AG04449 (cell line): ENCODE measurements at places on chromosomes 3 and 15.

- no peak for DNase-seq
Observed at GRCh38 chr15:26355472-26356074, 417.3 kb downstream of the GABRB3 start.

DNA sequence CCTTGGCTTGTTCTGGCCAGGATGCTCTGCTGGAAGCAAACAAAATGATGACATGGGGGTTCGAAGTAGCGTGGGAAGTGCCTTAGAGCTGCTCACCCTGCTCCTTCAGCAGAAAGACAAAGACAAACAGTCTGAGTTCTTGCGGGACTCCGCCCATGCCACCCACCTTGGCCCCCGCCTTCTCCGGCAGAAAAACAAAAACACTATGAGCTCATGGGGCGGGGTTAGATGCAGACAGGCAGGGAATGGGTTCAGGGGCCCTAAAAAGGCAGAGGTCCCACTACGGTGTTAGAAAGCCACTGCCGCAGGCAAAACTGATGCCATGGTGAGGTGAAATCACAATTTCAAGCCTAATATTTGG lies 9.7 kb upstream of the NCKIPSD start:
- DNase-seq, result no peak

- DNase-seq, result no peak
Observed at GRCh38 chr15:60721257-60721626, 242.3 kb upstream of the ICE2 start.

DNA sequence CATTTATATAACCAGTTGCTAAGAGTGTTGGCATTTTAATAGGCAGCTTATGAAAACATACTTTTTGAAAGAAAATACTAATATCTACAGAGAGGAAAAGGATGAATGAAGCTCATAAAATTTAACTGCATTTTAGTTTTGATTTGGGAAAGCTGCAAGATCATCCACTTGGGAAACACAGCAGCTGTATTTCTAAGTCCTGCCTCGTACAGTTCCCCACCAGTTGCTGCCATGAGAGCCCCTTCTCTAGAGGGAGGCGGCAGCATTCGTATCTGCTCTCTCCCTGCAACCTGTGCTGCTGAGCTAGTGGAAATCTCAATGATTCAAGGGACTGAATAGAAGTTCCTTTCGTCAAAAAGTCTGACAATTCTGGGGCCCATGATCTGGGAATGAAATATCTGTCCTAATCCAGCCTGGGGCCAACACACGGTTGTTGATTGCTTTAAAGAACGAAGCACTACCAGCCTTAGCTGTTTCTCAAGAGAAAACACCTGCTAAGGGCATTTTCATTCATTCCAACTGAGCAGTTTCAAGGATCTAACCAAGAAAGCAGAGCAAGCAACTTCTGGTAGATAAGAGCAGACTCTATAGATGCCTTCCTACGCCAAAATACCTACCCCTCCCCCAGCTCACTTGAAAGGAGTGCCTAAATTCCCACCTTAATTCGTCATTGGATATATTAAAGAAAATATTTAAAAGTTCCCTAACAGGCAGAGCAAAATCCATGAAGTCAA lies 223.7 kb downstream of the MAGI1 start:
- no peak for DNase-seq

- DNase-seq, result no peak
Observed at GRCh38 chr3:34174740-34175139, 376.3 kb downstream of the PDCD6IP start.

- no peak for DNase-seq
Observed at GRCh38 chr3:122081543-122082247, 26.5 kb downstream of the CD86 start.

DNA sequence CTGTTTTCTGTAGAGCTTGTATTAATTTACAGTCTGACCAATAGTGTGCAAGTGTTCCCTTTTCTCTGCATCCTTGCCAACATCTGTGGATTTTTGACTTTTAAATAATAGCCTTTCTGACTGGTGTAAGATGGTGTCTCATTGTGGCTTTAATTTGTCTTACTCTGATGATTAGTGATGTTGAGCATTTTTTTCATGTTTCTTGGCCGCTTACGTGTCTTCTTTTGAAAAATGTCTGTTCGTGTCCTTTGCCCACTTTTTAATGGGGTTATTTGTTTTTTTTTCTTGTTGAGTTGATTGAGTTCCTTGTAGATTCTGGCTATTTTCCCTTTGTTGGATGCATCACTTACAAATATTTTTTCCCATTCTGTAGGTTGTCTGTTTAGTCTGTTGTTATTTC lies 7.6 kb upstream of the ACOX2 start:
- DNase-seq, result no peak

GRCh38 chr15:81297603-81298575 lies 26.1 kb downstream of the STARD5 start:
- no peak for DNase-seq

GRCh38 chr15:40436892-40437751 lies 3.6 kb upstream of the BAHD1 start:
- DNase-seq, result no peak

GRCh38 chr3:125163739-125164601 lies 48.6 kb downstream of the SLC12A8 start:
- no peak for DNase-seq

DNA sequence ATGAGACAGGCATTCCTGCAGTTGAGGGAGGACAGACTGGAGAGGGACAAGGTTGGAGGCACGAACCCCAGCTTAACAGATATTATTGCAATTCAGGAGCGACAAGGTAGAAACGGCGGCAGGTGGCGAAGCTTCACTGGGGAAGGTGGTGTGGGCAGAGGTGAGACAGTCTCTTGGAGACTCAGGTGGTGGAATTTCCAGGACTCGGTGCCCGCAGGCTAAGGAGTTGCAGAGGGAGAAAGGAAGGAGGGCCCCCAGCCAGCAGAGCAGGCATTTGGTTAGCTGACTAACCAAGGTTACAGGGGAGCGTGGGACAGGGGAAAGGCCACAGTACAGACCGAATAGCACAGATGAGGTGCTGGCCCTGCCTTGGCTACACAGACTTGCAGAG lies 3.0 kb downstream of the FAM174B start:
- no peak for DNase-seq

GRCh38 chr3:180383332-180384020 lies 218.5 kb upstream of the TTC14 start:
- DNase-seq, result no peak

DNA sequence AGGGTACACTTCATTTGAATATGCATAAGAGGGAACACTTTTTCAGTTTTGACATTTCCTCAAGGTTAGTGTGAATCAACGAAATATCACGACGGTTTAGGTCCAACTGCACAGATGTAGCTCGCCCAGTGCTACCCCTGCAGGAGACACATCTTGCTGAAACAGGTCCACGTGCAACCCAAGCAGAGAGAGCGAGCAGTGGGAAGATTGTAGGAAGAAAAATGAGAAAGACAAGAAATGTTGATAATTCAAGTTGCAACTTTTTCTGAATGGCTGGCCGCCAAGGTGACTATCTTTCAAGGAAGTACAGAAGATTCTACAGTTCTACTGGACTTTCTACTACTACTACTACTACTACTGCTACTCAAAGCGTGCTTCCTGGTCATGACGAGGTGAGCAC lies 231.7 kb downstream of the PDZRN3 start:
- DNase-seq, result no peak

GRCh38 chr3:158875700-158876099 lies 73.8 kb downstream of the MFSD1 start:
- DNase-seq, result no peak

DNA sequence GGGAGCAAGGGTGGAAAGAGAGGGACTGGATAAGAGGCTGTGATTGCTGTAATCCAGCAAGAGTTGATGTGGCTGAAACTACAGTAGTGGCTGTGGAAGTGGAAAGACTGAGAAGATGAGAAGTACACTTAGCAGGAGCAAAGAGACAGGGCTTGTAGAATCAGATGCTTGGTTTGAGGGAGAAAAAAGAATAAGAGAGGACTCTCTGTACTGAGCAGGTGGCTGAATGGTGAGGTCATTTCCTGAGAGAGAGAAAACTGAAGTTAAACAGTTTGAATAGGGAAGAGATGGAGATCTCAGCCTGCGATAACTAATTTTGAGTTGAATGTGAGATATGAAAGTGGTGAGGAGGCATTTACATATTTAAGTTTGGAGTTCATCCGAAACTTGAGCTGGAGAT lies 95.8 kb upstream of the SLC25A36 start:
- no peak for DNase-seq

- no peak for DNase-seq
Observed at GRCh38 chr3:195916291-195916690, 7.9 kb upstream of the TNK2 start.

- no peak for DNase-seq
Observed at GRCh38 chr3:128381609-128382008, 85.1 kb downstream of the DNAJB8 start.

- no peak for DNase-seq
Observed at GRCh38 chr3:72519946-72520604, 328.2 kb downstream of the SHQ1 start.

GRCh38 chr3:135033737-135034136 lies 238.7 kb downstream of the EPHB1 start:
- no peak for DNase-seq

DNA sequence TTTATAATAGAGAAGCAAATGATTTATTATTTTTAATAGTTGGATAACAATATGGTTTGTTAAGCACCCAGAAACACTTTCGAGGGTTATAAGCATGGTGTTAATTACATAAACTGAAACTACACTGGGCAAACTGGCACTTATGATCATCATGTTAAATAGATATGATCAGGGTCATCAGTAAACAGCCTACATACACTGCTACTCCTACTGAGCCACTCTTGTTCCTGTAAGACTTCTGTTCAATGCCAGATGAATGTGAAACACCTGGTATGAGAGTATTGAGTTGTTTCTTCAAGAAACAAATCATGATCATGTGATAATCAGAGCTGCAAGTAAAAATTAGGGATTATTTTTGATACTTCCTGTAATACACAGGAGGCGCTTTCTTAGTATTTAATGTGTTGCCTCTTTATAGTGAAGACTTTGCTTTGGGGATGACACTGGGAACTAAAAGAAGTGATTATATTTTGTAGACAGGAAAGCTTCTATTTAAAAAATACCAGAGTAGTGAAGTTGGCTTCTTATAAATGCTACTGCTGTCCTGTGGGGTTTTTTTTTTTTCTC lies 32.3 kb upstream of the UTS2B start:
- no peak for DNase-seq

- no peak for DNase-seq
Observed at GRCh38 chr3:33746416-33747116, 28.5 kb upstream of the CLASP2 start.

DNA sequence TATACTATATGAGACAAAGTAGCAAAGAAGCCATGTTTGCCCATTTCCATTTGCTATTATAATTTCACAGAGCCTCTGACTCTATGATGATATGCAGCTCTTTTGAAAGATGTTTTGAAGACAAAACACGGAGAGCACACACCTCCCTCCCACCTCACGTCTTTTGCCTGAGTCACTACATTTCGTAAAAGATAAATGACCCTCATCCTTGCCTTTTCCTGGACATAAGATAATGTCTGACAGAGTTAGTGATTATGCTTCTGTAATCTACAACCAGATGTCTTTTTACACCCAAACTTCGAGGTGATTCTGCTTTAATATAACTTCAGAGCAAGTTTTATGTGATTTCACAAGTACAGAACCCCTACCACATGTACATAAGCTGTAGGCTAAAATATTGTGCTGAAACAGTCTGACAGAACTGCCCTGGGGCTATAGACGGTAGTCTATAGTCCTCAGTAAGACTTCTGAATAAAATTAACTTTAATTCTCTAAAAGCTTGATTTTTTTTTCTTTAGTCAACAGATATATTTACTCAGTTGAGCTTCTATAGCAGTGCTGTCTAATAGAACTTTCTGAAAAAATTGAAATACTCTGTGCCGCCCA lies 99.9 kb downstream of the CD200R1L start:
- DNase-seq, result no peak

- no peak for DNase-seq
Observed at GRCh38 chr3:155372281-155372680, 78.8 kb upstream of the STRIT1 start.

GRCh38 chr3:61357902-61358301 lies 106.7 kb upstream of the FHIT start:
- no peak for DNase-seq

GRCh38 chr3:100634493-100635272 lies 25.3 kb downstream of the ADGRG7 start:
- DNase-seq, result no peak

DNA sequence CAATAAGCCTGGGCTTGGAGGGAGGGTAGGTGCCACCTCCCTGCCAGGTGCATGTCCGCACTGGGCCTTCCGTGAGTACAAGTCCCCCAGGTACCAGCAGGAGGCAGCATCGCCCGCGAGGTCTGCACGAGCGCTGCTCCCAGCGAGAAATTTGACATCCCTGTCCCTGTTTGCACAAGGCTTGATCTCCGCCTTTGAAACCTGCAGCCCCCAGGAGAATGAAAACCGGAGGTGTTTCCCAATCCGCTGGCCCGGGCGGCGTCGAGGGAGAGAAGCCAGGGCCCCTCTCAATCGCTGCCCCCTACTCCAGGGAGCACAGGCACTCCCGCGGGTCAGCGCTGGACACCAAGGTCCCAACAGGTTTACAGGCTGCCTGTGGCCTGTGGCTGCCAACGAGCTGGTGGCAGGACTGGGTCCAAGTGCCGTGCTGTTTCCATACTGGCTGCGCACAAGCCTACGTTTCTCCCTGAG lies 961 bp downstream of the HAPLN3 start:
- no peak for DNase-seq
